CD8-positive, alpha-beta memory T cell (primary cell): ENCODE measurements at places on chromosomes 2 and 18. TPM values are rescaled to one million over a fixed set of nuclear protein-coding genes. Genes with fewer than 3 reads are reported as not detected.

DNA sequence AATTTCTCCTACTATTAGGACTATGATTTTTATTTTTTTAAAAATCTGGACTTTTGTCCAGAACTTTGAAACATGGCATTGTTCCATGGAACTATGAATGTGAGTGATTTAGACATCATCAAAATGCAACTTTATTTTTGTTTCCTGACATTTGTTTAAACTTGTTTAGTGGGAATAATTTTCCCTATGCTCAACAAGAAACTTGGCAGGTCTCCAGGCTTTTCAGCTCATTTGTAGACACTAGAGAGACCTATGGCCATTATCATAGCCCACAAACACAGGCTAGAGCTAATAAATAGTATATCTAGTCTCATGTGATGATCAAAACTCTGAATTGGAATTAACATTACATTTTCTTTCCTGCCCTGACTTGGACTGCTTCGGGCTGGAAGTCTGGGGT, 145.1 kb upstream of the CELF4 start:
- no peak overlapping the region for H3K27ac ChIP-seq
- no peaks in the 10 kb centered on the region for H3K36me3 ChIP-seq
- no peak for DNase-seq
- H3K4me1 ChIP-seq: no peaks in the 10 kb centered on the region
- H3K27me3 ChIP-seq: no peaks in the 10 kb centered on the region

DUSP2 gene
- 214 TPM for total RNA-seq

DNA sequence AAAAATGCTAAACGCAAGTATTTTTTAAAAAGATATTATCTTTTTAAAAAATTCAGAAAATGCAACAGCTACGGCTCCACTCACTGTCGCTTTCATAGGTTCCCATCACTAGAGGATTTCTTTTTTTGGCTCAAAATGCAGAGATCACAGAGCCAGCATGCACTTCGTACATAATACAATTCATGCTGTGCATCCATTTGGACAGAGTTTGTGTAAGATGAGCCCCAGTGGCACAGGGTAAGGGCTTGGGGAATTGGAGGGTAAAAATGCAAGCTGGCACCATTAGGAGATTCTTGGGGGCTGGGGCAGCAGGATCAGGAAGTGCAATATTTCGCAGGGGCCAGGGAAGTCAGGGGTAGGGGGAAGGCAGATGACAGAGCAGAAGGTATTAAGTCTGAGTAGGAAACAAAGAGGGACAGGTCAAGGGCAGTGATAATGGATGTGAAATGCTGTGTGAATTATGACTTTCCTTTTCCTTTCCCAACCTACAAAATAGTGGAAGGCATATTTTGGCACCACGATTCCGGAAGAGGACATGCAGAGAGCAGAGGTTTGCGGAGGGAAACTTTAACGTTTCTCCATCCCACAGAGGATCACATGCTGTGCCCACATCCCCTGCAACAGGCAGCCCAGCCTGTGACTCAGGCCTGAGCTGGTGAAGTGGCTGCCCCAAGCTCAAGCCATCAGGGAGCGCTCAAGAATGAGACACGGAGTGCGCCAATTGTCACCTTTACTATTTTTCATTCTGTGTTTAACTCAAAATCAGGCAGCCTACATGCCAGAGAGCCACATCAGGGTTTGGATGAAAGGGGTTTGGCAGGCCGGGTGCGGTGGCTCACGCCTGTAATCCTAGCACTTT, 4.7 kb downstream of the CAPG start:
- H3K36me3 ChIP-seq: no peaks in the 10 kb centered on the region
- no peaks in the 10 kb centered on the region for H3K27me3 ChIP-seq
- H3K4me1 ChIP-seq: peaks cover 42% of the 10 kb centered on the region
- peak overlapping the region; percentile 42 for H3K4me3 ChIP-seq
- DNase-seq: no peak
- H3K27ac ChIP-seq: no peak overlapping the region

GRCh38 chr2:65067806-65068553, 11.8 kb downstream of the CEP68 start:
- no peak overlapping the region for H3K27ac ChIP-seq
- no peak overlapping the region for H3K4me3 ChIP-seq
- no peak for DNase-seq
- peaks cover 20% of the 10 kb centered on the region for H3K4me1 ChIP-seq

GRCh38 chr2:15580451-15580850, 11.2 kb upstream of the DDX1 start:
- no peak overlapping the region for H3K27ac ChIP-seq
- H3K4me3 ChIP-seq: no peak overlapping the region
- H3K27me3 ChIP-seq: no peaks in the 10 kb centered on the region
- no peak for DNase-seq
- H3K4me1 ChIP-seq: no peaks in the 10 kb centered on the region

DNA sequence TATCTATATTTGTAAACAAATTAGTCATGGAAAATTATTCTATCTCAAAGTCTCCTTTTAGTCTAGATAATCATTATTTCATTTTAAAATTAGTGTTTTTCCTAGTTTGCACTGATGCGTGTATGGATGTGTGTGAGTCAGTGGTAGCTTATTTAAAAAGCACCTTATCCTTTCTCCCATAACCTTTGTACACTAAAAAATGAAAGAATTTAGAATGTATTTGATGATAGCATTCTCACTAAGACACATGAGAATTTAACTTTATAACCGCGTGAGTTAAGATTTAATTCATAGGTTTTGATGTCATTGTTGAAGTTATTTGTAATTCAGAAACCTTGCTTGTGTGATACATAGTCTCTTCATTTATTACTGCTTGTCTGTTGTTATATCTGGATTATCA, 81.7 kb downstream of the ACSL3 start:
- H3K36me3 ChIP-seq: no peaks in the 10 kb centered on the region
- no peaks in the 10 kb centered on the region for H3K27me3 ChIP-seq
- H3K4me3 ChIP-seq: no peak overlapping the region
- H3K4me1 ChIP-seq: no peaks in the 10 kb centered on the region

- no peak for DNase-seq
- no peak overlapping the region for H3K4me3 ChIP-seq
- H3K4me1 ChIP-seq: no peaks in the 10 kb centered on the region
- H3K27me3 ChIP-seq: no peaks in the 10 kb centered on the region
- H3K36me3 ChIP-seq: no peaks in the 10 kb centered on the region
These were observed 68.1 kb upstream of the SPRED2 start for GRCh38 chr2:65500310-65501040.

RRM2 gene
- total RNA-seq: 425 TPM

- no peak for DNase-seq
- no peaks in the 10 kb centered on the region for H3K4me1 ChIP-seq
- H3K27ac ChIP-seq: no peak overlapping the region
- H3K36me3 ChIP-seq: no peaks in the 10 kb centered on the region
These were observed 753.6 kb upstream of the GCFC2 start for GRCh38 chr2:76464310-76464709.

- no peaks in the 10 kb centered on the region for H3K4me1 ChIP-seq
- H3K27ac ChIP-seq: no peak overlapping the region
- DNase-seq: no peak
- no peaks in the 10 kb centered on the region for H3K36me3 ChIP-seq
These were observed 15.5 kb upstream of the OTX1 start for GRCh38 chr2:63035169-63035568.

DNA sequence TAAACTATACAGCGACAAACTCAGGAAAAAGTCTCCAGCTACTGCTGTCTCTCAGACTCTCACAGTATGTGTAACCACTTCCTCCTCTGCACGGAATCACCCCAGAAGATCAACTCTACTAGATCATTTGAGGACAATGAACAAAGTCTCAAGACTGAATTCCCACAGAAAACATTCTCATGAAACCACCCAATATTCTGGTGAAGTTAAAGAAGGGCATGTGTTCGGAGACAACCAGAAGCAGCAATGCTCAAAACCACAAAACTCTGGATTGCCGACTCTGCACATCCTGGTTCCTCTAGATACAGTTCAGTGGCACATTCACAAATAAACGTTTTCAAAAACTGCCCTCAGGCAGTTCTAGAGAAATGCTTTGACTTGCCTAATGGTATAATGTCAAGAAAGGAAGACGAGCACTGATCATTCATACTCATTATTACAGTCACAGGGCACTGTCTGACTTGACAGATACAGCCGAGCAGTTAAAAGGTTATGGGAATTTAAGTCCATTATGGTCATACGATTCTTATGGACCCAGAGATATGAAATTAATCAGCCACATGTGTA, 91.9 kb upstream of the STK17B start:
- H3K36me3 ChIP-seq: no peaks in the 10 kb centered on the region
- peak; percentile 11 for DNase-seq
- H3K27ac ChIP-seq: peak overlapping the region; percentile 34
- no peaks in the 10 kb centered on the region for H3K27me3 ChIP-seq

ERFE gene
- not detected for total RNA-seq

GRCh38 chr2:215631696-215632095, 195.8 kb upstream of the FN1 start:
- no peak overlapping the region for H3K27ac ChIP-seq
- no peaks in the 10 kb centered on the region for H3K36me3 ChIP-seq
- H3K4me3 ChIP-seq: no peak overlapping the region
- no peaks in the 10 kb centered on the region for H3K27me3 ChIP-seq

DNA sequence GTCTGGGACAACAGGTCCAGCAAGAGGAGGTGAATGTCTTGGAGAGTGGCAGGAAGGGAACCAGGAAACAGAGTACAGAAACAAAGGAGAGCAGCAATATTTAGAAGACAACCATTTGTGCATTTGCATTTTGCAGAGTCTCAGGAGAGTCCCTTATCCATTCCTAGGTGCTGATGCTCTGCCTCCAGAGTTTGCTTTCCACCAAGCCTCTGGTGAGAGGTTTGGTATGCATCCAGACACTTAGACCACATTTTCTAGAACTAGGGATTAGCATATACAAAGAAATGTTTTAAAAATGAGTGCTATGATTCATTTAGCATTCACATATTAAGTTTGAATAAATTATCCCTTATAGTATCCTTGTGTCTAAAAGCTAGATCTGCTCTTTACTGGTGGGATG, 18.5 kb upstream of the LRATD1 start:
- H3K27ac ChIP-seq: no peak overlapping the region
- H3K27me3 ChIP-seq: no peaks in the 10 kb centered on the region
- DNase-seq: no peak
- no peak overlapping the region for H3K4me3 ChIP-seq
- no peaks in the 10 kb centered on the region for H3K4me1 ChIP-seq
- H3K36me3 ChIP-seq: no peaks in the 10 kb centered on the region

DNA sequence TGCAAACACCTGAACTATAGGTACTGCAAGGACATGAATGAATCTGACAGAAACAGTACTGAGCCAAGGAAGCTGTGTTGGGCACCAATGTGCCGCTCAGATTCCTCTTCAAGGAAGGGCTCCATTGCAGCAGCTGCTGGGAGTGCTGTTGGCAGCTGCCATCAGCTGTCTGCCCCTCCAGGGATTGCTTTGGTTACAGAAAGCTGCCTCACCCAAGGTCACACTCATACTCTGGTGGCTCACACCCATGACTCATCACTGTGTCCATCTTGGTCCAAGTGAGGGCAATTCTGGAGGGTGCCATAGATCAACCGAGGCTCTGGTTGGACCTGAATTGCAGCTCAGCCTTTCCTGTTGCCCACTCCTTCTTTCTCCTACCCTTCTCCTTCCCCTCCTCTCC, 24.4 kb upstream of the TRPM8 start:
- no peaks in the 10 kb centered on the region for H3K4me1 ChIP-seq
- no peak for DNase-seq
- H3K36me3 ChIP-seq: no peaks in the 10 kb centered on the region
- no peak overlapping the region for H3K27ac ChIP-seq
- peaks cover 9% of the 10 kb centered on the region for H3K27me3 ChIP-seq

GRCh38 chr2:78978340-78978739, 47.2 kb upstream of the REG3G start:
- H3K27me3 ChIP-seq: no peaks in the 10 kb centered on the region
- no peaks in the 10 kb centered on the region for H3K36me3 ChIP-seq
- H3K4me1 ChIP-seq: no peaks in the 10 kb centered on the region
- no peak overlapping the region for H3K4me3 ChIP-seq
- no peak for DNase-seq
- no peak overlapping the region for H3K27ac ChIP-seq

DNA sequence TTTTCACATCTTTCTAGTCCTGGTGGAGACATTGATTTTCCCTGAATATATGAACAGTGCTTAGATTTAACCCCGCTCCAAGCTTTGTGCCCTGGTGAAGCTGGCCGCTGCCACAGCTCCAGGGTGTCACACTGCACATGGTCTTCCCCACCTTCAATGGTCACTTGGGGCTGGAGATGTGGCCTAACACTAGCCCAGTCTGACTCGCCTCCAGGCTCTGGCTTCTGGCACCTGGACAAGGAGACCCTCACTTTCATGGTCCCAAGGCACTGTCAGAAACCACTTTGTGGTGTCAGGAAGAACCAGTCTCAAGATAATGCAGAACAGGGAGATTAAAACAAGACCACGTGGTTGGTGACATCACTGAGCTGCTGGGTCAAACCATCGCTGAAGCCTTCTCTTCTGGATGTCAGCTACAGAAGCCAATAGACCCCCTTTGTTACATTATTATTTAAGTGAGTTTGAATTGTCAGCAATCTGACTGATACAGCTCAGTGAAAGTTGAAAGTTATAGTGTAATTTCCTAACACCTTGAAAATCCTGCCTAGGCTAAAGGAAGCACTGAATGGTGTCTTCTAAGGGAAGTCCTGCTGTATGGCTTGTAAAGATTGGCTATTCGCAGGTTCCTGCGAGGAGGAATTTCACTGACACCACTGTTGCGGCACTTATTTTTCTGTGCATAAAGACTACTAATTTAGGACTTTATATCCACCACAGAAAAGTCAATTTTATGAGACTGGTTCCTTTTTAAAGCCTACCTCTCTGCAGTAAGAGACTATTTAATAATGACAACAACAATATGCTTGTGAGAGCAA, 55.0 kb upstream of the CTDP1 start:
- DNase-seq: no peak
- H3K27ac ChIP-seq: no peak overlapping the region
- H3K4me3 ChIP-seq: no peak overlapping the region
- H3K36me3 ChIP-seq: no peaks in the 10 kb centered on the region
- peaks cover 7% of the 10 kb centered on the region for H3K27me3 ChIP-seq
- no peaks in the 10 kb centered on the region for H3K4me1 ChIP-seq

DNA sequence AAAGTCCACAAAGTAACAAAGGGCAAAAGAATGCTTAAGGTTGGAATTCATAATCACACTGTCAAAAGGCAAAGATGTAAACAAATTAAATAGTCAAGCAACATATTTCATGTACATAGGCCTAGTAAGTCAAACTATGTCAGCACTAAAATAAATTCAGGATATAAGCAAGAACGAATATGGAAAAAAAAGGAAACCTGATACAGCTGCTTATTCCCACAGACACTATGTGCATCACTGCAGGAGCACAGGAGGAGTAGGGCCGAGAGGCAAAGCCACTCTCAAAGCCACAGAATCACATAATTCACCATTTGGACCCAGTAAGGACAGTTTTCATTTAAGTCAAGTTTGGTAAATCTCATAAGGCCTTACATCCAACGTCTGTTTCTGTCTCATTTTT, 116.6 kb downstream of the SATB2 start:
- H3K36me3 ChIP-seq: no peaks in the 10 kb centered on the region
- DNase-seq: no peak
- H3K4me3 ChIP-seq: no peak overlapping the region
- H3K27ac ChIP-seq: no peak overlapping the region

DNA sequence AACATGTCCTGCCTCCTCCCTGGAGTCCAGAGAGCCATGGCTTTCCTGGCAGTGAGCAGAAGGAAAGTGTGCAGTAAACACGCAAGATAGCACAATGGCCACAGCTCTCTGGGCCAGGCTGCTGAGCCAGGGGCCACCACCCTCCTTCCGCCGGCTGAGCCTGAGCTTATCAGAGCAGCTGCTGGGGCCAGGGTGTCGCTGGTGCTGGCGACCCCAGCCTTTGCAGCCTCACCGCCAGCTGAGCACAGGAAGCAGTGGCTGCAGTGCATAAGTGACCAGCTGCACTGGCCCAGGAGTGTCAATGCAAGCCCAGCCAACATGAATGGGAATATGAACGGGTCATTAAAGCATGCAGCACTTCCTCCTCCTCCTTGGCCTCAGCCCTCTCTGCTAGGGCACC, 172.0 kb downstream of the ZFP36L2 start:
- H3K27ac ChIP-seq: no peak overlapping the region
- H3K4me1 ChIP-seq: peaks cover 31% of the 10 kb centered on the region
- H3K27me3 ChIP-seq: no peaks in the 10 kb centered on the region

CYP26B1 gene
- not detected for total RNA-seq
